Stimulated activated CD8-positive, alpha-beta memory T cell treated with anti-CD3 and anti-CD28 coated beads, Interleukin-7, amount 100 ng/mL, for 1 hour (primary cell): ENCODE measurements at places on chromosomes 1 and 21.

DNA sequence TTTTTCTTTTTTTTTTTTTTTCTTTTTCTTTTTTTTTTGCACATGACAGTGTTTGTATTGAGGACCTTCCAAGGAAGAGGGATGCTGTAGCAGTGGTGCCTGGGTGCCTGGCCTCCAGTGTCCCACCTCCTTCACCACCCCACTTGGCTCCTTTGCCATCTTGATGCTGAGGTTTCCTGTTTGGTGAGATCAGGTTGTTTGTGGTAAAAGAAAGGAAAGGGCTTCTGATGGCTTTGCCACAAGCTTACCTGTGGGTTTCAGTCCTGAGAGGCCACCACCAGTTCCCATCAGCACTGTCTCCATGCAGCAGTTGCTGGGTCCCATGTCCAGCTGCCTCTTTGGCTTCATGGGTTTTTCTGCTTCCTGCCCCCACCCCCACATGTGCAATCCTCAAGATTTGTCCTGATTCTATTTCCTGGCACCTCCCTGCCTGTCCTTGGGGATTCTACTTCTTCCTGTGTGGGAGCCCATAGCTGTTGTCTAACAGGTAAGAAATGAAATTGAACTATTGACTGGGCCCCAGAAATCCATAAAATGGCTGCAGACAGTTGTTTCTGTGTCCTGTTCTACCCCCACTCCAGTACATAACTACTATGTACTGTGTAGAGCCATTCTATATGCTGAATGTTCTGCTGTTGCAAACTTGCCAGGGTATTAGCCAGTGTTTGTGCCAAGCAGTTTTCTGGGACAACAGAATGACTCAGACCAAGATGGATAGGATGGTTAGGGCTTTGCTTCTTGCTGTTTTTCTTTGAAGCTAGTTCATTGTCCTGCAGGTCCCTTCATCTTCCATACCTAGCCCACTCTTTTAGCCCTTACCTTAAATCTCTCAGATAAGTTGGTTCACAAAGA, 4.2 kb upstream of the CCDC28B start:
- DNase-seq: no peak

GRCh38 chr1:151814426-151814825, 9.2 kb upstream of the LINGO4 start:
- no peak for DNase-seq

DNA sequence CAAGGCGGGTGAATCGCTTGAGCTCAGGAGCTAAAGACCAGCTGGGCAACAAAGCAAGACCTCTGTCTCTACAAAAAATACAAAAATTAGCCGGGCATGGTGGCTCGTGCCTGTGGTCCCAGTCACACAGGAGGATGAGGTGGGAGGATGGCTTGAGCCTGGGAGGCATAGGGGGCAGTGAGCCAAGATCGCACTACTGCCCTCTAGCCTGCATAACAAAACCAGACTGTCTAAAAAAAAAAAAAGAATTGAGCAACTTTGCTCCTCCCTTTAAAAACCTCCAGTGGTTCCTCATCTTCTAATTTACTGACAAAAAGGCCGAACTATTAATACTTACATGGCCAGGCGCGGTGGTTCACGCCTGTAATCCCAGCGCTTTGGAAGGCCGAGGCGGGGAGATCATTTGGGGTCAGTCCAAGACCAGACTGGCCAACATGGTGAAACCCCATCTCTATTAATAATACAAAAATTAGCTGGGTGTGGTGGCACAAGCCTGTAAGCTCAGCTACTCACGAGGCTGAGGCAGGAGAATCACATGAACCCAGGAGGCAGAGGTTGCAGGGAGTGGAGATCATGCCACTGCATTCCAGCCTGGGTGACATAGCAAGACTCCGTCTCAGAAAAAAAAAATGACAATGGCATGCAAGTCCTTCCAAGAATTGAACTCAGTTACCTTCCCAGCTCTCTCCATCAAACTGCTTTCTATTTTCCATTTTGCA, 4.4 kb downstream of the ACBD3 start:
- no peak for DNase-seq

GRCh38 chr21:29343519-29343918, 44.8 kb downstream of the BACH1 start:
- no peak for DNase-seq
